MG63 (cell line): ENCODE measurements at places on chromosomes 1 and 21.
A peak's percentile ranks its signal among the peaks of the same experiment; 100 is the strongest.

- DNase-seq, result no peak
These were observed 2.3 kb upstream of the CTNNBIP1 start for GRCh38 chr1:9912264-9912936.

DNA sequence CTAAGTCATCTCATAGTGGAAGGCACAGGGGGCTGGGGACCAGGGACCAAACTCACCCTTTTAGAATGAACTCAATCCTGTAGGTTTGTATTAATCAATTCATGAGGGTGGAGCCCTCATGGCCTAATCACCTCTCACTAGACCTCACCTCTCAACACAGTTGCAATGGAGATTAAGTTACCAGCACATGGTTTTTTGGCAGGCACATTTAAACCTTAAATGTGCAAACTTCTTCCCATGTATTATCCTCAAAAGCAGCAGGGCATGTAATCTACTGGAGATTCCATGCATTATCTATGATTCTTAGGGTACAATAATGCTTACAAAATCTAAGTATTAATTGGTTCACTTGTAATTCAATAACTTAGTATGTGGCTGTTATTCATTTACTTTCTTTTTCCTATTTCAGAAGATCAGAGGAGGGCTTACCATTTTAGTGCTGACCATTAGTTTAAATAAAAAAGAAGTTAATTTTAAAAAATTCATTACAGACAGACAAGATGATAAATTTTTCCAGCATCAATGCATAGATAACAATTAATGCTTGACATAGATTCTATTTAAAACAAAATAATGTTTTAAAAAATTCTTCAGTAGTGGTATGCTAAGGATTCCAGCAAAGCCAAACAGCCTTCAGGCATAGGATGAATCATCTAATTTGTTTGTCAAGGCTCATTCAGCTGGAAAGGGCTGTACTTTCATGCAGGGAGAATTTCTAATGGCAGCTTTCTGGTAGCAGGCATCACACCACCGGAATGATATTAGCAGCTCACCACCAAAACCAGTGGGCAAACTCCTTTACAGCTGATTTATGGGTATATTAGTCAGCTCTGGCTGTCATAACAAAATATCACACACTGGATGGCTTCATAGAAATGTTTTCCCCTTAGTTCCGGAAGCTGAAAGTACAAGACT lies 124.6 kb upstream of the ZNF648 start:
- DNase-seq, result peak; percentile 86

- no peak for DNase-seq
These were observed 172.5 kb downstream of the TRABD2B start for GRCh38 chr1:47824716-47825115.

- DNase-seq, result no peak
These were observed 440.8 kb downstream of the NPHP4 start for GRCh38 chr1:5551274-5551975.
